ENCODE measurements at places on chromosomes 16 and 17. TPM values are rescaled to one million over a fixed set of nuclear protein-coding genes. Genes with fewer than 3 reads are reported as not detected.

The NR1D1 gene
- total RNA-seq, result 6.3 TPM

The HES7 gene
- 1.5 TPM for total RNA-seq

The HS3ST3B1 gene
- 17.1 TPM for total RNA-seq

The TNFRSF13B gene
- not detected for total RNA-seq

The ICAM2 gene
- total RNA-seq, result 55.7 TPM

The PRSS33 gene
- not detected for total RNA-seq

The SPATA32 gene
- total RNA-seq, result 1.4 TPM

The CNEP1R1 gene
- 28.6 TPM for total RNA-seq

The HOXB3 gene
- 2.9 TPM for total RNA-seq

The PABPN1L gene
- total RNA-seq, result not detected

GRCh38 chr17:34665150-34665806 is 85.9 kb downstream of the TMEM132E start:
- H3K27me3 ChIP-seq, result no peaks in the 10 kb centered on the region
- H3K27ac ChIP-seq, result no peak overlapping the region
- no peak overlapping the region for H3K4me3 ChIP-seq
- no peaks in the 10 kb centered on the region for H3K36me3 ChIP-seq

GRCh38 chr17:35254107-35254773 is 11.4 kb downstream of the SLFN5 start:
- no peak overlapping the region for H3K4me3 ChIP-seq
- no peak for DNase-seq
- H3K36me3 ChIP-seq, result peaks cover 13% of the 10 kb centered on the region
- peaks cover 63% of the 10 kb centered on the region for H3K4me1 ChIP-seq
- H3K27me3 ChIP-seq, result no peaks in the 10 kb centered on the region
- no peak overlapping the region for H3K27ac ChIP-seq

GRCh38 chr17:77072670-77073069 is 68.1 kb upstream of the SEC14L1 start:
- no peak overlapping the region for H3K4me3 ChIP-seq
- no peaks in the 10 kb centered on the region for H3K4me1 ChIP-seq
- no peak for DNase-seq
- peaks cover 32% of the 10 kb centered on the region for H3K27me3 ChIP-seq
- H3K36me3 ChIP-seq, result no peaks in the 10 kb centered on the region
- H3K27ac ChIP-seq, result no peak overlapping the region

GRCh38 chr16:89392881-89393737 is 97.3 kb downstream of the ANKRD11 start:
- peaks cover 6% of the 10 kb centered on the region for H3K36me3 ChIP-seq
- H3K27ac ChIP-seq, result no peak overlapping the region
- DNase-seq, result no peak
- no peaks in the 10 kb centered on the region for H3K27me3 ChIP-seq
- H3K4me1 ChIP-seq, result peaks cover 43% of the 10 kb centered on the region

GRCh38 chr16:20380782-20381181 is 23.8 kb downstream of the PDILT start:
- peaks cover 5% of the 10 kb centered on the region for H3K4me1 ChIP-seq
- H3K27me3 ChIP-seq, result peaks cover 4% of the 10 kb centered on the region
- no peak overlapping the region for H3K27ac ChIP-seq
- no peak for DNase-seq
- no peak overlapping the region for H3K4me3 ChIP-seq
- no peaks in the 10 kb centered on the region for H3K36me3 ChIP-seq

GRCh38 chr17:8623591-8623990 is 6.9 kb downstream of the MYH10 start:
- no peak for DNase-seq
- peaks cover 5% of the 10 kb centered on the region for H3K36me3 ChIP-seq
- H3K27ac ChIP-seq, result no peak overlapping the region
- H3K4me1 ChIP-seq, result peaks cover 24% of the 10 kb centered on the region

GRCh38 chr17:15171167-15172047 is 93.7 kb downstream of the PMP22 start:
- H3K4me3 ChIP-seq, result no peak overlapping the region
- H3K27ac ChIP-seq, result no peak overlapping the region
- peak; percentile 22 for DNase-seq
- no peaks in the 10 kb centered on the region for H3K36me3 ChIP-seq

- peaks cover 51% of the 10 kb centered on the region for H3K4me1 ChIP-seq
- no peak overlapping the region for H3K27ac ChIP-seq
- no peak overlapping the region for H3K4me3 ChIP-seq
- H3K36me3 ChIP-seq, result peaks cover 16% of the 10 kb centered on the region
Measured at GRCh38 chr16:22235839-22236745, 30.0 kb downstream of the EEF2K start.

GRCh38 chr17:5618476-5618875 is 34.2 kb upstream of the NLRP1 start:
- DNase-seq, result no peak
- no peak overlapping the region for H3K4me3 ChIP-seq

- H3K4me1 ChIP-seq, result peaks cover 36% of the 10 kb centered on the region
- peak overlapping the region; percentile 21 for H3K27ac ChIP-seq
- H3K36me3 ChIP-seq, result no peaks in the 10 kb centered on the region
- peak; percentile 25 for DNase-seq
- peak overlapping the region; percentile 66 for H3K4me3 ChIP-seq
- no peaks in the 10 kb centered on the region for H3K27me3 ChIP-seq
Measured at GRCh38 chr16:20675488-20676267, 21.8 kb downstream of the ACSM1 start.

- no peak overlapping the region for H3K4me3 ChIP-seq
- H3K4me1 ChIP-seq, result peaks cover 5% of the 10 kb centered on the region
- H3K27me3 ChIP-seq, result no peaks in the 10 kb centered on the region
- peaks cover 2% of the 10 kb centered on the region for H3K36me3 ChIP-seq
Measured at GRCh38 chr17:39484178-39484577, 22.9 kb downstream of the CDK12 start.

DNA sequence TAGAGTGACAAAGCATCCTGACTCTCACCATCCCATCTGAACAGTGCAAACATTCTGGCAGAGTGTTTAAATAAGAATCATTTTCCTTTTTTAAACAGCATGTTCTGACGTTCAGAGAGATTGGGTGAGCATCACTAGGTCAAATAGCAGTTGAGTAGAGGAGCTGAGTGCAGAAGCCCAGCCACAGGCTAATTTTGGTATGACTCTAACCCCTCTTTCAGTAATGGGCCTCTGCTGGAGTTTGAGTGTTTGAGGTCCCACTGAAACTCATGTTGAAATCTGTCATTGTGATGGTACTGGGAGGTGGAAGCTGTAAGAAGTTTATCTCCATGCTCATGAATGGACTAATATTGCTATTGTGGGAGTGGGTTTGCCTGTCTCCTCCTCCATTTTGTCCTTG is 194.4 kb downstream of the SALL1 start:
- DNase-seq, result no peak
- H3K36me3 ChIP-seq, result no peaks in the 10 kb centered on the region
- no peak overlapping the region for H3K4me3 ChIP-seq

- H3K27ac ChIP-seq, result no peak overlapping the region
- DNase-seq, result no peak
- peaks cover 25% of the 10 kb centered on the region for H3K36me3 ChIP-seq
- H3K4me3 ChIP-seq, result no peak overlapping the region
Measured at GRCh38 chr16:24737391-24737871, 8.0 kb downstream of the TNRC6A start.

- no peaks in the 10 kb centered on the region for H3K36me3 ChIP-seq
- H3K4me3 ChIP-seq, result no peak overlapping the region
- H3K27me3 ChIP-seq, result peaks cover 11% of the 10 kb centered on the region
- no peaks in the 10 kb centered on the region for H3K4me1 ChIP-seq
- H3K27ac ChIP-seq, result no peak overlapping the region
- no peak for DNase-seq
Measured at GRCh38 chr16:77745972-77746371, 23.7 kb downstream of the NUDT7 start.

DNA sequence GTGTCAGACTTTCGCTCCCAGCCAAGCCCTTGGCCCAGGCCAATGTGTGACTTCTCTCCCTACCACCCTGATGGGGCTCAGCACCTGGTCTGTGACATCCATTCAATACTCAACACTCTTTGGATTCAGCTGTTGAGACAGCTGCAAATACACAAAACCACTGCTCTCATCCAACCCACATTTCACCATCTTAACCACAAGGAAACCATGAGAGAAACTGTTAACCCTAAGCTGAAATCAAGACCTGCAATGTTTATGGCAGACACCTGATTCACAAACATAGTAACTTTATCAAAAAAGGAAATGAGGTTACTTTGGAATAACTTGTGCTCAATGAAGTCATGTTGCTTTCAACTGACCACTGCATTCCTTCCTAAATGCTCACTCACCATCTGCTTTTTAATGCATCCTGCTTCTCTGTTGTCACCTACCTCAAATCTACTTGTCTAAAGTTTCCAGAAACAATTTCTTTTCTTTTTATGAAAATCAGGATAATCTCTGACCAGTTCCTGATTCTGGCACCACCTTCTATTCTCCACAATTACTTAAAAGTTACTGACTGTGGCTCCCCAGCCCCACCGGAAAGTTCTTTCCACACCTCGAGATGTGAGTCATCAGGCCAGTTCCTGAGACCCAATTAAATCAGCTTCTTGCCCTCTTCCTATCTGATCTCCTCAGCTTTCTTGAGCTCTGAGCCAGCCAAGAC is 88.2 kb downstream of the NOG start:
- H3K4me3 ChIP-seq, result no peak overlapping the region
- H3K4me1 ChIP-seq, result peaks cover 21% of the 10 kb centered on the region
- no peak overlapping the region for H3K27ac ChIP-seq
- H3K36me3 ChIP-seq, result no peaks in the 10 kb centered on the region

DNA sequence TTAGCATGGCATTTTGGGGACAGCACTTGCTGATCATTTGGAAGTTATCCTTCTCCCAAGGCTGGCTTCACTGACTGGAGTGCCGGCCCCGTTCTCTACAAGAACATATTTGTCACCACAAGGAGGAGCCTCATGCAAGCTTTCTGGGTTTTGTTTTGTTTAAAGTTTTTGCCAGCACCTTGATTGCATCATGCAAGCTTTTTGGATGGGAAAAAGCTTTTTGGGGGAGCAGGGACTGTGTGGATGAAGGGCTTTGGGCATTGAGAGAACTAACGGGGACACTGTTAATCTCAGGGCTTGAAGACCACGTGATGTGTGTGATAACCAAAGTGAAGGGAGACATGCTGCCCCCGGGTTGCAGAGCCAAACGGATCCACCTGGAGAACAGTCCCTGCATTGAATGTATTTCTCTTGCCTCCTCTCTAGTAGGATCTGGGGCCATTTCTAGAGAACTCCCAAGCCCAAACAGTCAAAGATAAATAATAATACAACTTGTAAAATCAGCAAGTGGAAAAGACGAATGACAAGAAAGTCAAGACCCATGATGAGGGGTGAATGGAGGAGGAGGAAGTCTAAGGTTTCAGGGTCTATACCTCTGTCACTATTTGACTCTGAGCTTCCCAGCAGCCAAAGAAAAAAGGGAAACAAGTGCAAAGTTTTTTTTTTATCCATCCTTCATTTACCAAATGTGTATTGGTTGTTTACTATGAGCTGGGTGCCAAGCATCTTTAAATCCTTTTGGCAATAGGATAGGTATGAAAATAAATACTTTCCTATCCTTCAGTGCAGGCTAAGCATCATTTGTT is 17.2 kb downstream of the TMEM114 start:
- peak; percentile 27 for DNase-seq
- H3K27me3 ChIP-seq, result peaks cover 46% of the 10 kb centered on the region
- peak overlapping the region; percentile 94 for H3K27ac ChIP-seq
- H3K36me3 ChIP-seq, result peaks cover 1% of the 10 kb centered on the region
- peaks cover 12% of the 10 kb centered on the region for H3K4me1 ChIP-seq

DNA sequence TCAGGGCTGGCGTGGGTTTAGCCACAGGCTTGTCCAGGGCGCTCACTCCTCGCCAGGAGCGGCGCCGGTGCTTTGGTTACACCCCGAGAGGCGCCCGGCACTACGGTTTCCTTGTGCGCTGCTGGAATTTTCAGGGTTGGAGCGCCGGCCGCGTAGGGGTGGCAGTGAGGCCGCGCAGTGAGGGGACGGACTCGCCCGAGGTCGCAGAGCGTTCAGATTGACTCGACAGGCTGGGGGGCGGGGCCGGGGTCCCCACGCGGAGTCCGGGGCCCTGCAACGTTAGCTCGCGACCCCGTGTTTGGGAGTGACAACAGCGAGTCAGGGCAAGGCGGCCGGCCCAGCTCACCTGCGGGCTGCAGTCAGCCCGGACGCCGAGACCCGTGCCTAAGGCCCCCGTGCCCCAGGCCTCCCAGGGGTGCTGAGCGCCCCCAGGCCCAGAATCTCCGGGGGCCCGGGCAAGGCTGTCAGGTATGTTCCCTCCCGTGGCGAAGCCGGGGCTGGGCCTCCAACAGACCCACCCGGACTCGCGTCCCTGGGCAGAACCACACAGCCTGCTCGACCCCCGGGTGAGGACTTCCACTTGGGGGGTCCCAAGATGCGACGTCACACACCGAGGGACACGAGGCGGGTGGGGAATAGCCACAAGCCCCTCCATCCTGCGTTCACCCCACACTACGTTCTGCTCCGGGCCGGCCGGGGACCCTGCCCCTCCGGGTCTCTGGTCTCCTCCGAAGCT is 1.3 kb upstream of the ACTG1 start:
- H3K36me3 ChIP-seq, result peaks cover 31% of the 10 kb centered on the region
- no peaks in the 10 kb centered on the region for H3K27me3 ChIP-seq
- DNase-seq, result peak; percentile 68
- H3K27ac ChIP-seq, result peak overlapping the region; percentile 75
- H3K4me3 ChIP-seq, result peak overlapping the region; percentile 92

GRCh38 chr16:48434653-48435317 is 49.6 kb upstream of the SIAH1 start:
- no peaks in the 10 kb centered on the region for H3K36me3 ChIP-seq
- H3K4me3 ChIP-seq, result no peak overlapping the region
- no peak overlapping the region for H3K27ac ChIP-seq
- H3K27me3 ChIP-seq, result no peaks in the 10 kb centered on the region

- H3K27me3 ChIP-seq, result no peaks in the 10 kb centered on the region
- H3K27ac ChIP-seq, result no peak overlapping the region
- no peak overlapping the region for H3K4me3 ChIP-seq
- H3K36me3 ChIP-seq, result peaks cover 8% of the 10 kb centered on the region
- peaks cover 25% of the 10 kb centered on the region for H3K4me1 ChIP-seq
Measured at GRCh38 chr17:64152428-64153125, 22.6 kb upstream of the ERN1 start.

DNA sequence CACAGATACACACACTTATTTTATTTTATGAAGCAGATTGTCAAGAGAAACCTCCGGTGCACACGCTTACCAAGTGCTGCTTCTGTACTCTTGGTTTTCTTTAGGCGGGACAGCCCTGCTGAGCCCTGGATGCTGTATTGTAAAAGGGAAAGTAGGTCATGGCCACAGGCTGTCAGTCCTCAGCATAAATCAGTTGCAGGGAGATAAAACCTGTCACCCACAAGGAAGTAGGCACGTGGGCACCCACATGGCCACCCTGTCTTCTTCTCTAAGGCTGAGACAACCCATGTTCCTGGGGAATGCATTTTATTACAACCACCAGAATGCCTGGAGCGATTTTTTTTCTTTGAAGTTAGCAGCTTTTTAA is 59.3 kb downstream of the ASIC2 start:
- H3K4me3 ChIP-seq, result peak overlapping the region; percentile 16
- H3K27ac ChIP-seq, result no peak overlapping the region
- H3K4me1 ChIP-seq, result no peaks in the 10 kb centered on the region
- no peaks in the 10 kb centered on the region for H3K36me3 ChIP-seq
